ENCODE measurements at places on chromosomes 7 and 10.

DNA sequence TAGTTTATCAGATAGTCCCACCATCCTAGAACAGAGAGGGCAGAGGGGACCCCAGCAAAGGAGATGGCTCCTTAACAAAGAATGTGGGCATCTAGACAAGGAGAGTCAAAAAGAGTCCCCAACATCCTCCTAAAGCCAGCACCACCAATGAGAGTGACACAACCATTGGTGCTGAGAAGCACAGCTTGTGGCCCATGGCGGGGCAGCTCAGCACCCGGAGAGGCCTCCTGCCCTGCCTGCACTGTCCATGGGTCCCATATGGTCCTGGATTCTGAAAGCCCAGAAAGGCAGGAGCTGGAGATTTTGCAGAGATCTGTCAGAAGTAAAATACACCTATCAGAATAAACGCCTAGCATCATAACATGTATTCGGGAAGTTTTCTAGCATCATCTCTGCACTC lies 311.8 kb upstream of the ZNF32 start:
- no peak for DNase-seq

- no peak for DNase-seq
Observed at GRCh38 chr10:130790339-130790738, 521.2 kb downstream of the TCERG1L start.

DNA sequence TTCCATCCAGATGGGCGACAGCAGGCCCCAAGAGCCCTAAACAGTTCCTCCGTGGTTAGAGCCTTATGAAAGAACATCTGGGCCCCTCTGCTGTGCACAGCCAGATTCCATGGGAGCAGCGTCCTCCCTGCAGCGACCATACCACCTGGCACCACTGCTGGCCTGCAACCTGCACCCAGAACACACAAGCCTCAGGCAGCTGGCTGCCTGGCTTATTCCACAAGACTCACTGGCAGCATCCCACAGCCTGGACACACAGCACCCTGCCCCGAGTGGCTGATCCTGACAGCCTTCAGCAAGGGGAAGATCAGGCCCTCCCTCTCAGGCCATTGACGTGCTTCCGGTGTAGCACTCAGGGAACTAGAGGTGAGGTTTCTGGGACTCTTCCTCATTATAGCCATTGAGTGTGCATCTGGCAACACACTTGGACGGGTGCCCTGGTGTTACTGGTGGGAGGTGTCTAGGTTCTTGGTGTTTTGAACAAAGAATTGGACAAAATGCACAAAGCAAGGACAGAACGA lies 33.7 kb upstream of the ERCC6 start:
- DNase-seq = no peak

DNA sequence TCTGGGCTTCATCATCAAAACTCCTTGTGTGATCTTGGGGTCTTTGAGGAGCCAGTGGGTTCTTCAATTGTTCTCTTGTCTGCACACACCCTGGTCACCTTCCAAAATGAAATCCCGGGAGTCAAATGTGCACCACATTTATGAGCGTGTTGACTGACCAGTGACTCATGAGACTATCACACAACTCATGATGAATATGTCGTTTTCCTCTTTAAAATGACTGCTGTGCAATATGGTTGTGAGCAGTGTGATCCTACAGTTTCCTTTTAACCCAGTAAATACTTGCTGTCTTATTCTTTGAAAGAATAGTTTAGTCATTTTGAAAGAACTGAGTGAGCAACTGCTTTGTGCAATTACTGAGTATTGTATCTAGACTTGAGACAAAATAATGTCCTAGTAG lies 149.2 kb downstream of the DYNC1I1 start:
- no peak for DNase-seq

DNA sequence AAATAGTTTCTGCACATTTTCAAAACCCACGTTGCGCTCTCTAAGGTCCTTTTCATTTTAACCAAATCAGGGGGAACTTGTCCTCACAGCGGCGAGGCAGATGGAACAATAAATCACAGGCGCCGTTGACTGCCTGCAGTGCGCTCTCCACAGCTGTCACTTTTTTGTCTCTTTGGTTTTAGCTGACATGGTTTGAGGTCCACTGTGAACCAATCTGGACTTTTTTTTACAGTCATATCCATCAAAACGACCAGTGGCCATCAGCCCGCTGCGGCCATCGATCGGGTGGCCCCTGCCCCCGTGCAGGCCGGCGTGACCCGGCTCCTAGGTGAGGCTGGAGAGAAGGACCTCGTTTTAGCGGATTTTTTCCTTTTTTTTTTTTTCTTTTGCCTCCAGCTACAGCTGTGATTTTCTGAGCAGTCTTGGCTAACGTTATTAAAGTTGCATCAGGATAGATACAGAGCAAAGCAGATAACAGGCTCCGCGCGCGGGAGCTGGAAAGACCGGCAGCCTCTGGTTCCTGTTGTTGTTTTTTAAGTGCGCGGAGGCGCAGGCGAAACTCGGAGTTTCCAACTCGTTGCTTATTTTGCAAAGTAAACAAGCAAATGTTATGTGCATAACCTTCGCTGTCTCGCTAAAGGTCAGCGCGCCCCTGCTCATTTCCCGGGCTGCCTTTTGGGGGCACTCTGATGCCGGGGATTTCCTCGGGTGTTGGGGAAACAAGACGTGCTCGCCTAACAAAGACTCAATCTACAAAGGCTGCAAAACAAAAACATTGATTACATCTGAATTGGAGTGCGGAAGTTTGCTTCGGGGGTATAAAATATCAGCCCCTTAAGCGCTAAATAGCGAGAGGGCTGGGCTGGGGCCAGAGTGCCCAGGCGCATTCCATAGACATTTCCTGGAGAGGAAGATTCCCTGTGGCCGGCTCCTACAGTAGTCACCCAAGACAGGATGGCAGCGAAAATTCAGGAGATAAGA lies 414.8 kb upstream of the MKI67 start:
- DNase-seq = no peak

Data from T-helper 1 cell (primary cell).